ENCODE measurements at places on chromosomes 12 and 14.

- no peak overlapping the region for H3K27ac ChIP-seq
- H3K4me3 ChIP-seq: no peak overlapping the region
- H3K27me3 ChIP-seq: no peaks in the 10 kb centered on the region
- no peaks in the 10 kb centered on the region for H3K4me1 ChIP-seq
Measured at GRCh38 chr12:108457006-108457733, 57.9 kb upstream of the FICD start.

- H3K4me1 ChIP-seq: no peaks in the 10 kb centered on the region
- H3K4me3 ChIP-seq: no peak overlapping the region
- no peaks in the 10 kb centered on the region for H3K36me3 ChIP-seq
- DNase-seq: no peak
Measured at GRCh38 chr12:82757059-82757458, 70.4 kb downstream of the TMTC2 start.

DNA sequence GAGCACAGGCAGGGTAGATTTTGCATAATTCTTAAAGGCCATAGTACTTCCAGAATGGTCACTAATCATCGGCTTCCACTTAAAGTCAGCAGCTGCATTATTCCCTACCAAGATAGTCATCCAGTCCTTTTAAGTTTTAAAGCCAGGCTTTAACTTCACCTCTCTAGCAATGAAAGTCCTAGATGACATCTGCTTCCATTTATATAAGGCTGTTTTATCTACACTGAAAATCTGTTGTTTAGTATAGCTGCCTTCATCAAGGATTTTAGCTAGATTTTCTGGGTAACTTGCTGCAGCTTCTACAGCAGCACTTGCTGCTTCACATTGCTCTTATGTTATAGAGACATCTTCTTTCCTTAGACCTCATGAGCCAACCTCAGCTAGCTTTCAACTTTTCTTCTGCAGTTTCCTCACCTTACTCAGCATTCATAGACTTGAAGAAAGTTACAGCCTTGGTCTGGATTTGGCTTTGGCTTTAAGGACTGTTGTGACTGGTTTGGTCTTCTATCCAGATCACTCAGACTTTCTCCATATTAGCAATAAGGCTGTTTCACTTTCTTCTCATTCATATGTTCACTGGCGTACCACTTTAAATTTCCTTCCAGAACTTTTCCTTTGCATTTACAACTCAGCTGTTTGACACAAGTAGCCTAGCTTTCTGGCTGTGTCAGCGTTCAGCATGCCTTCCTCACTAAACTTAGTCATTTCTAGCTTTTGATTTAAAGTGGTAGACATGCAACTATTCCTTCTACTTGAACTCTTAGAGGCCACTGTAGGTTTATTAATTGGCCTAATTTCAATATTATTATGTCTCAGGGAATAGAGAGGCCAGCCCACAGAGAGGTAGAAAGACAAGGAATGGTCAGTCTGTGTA lies 209.9 kb upstream of the GARIN2 start:
- no peaks in the 10 kb centered on the region for H3K27me3 ChIP-seq
- no peaks in the 10 kb centered on the region for H3K36me3 ChIP-seq
- no peak overlapping the region for H3K4me3 ChIP-seq
- DNase-seq: no peak
- H3K4me1 ChIP-seq: no peaks in the 10 kb centered on the region
- H3K27ac ChIP-seq: no peak overlapping the region

GRCh38 chr12:119693511-119693910 lies 25.6 kb downstream of the PRKAB1 start:
- no peaks in the 10 kb centered on the region for H3K27me3 ChIP-seq
- DNase-seq: no peak
- H3K4me3 ChIP-seq: no peak overlapping the region
- peak overlapping the region; percentile 39 for H3K27ac ChIP-seq

- peak overlapping the region; percentile 69 for H3K27ac ChIP-seq
- DNase-seq: peak; percentile 73
- no peaks in the 10 kb centered on the region for H3K27me3 ChIP-seq
- H3K4me3 ChIP-seq: peak overlapping the region; percentile 81
- peaks cover 20% of the 10 kb centered on the region for H3K4me1 ChIP-seq
Measured at GRCh38 chr14:60651086-60651795, 2.0 kb upstream of the SIX1 start.

- H3K27ac ChIP-seq: no peak overlapping the region
- no peaks in the 10 kb centered on the region for H3K36me3 ChIP-seq
- peaks cover 8% of the 10 kb centered on the region for H3K4me1 ChIP-seq
Measured at GRCh38 chr12:9096563-9097176, 19.0 kb downstream of the A2M start.

DNA sequence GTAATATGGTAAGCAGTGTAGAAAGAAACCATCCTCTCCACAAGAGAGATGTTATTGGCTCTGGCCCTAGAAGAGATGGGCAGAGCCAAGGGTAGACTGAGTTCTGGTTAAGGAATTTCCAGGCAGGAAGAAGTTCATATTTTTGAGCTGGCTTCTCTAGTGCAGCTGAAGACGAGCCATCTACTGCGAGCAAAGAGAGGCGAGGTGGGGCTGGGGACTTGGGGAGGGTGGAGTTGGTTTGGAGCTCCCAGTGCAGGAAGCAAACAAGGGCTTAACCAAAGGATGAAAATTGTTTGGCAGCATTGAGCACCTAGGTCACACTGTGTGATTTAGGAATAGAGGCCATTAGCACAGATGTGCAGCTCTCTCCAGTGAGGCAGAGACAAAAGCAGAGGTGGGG lies 239.6 kb downstream of the ZFP36L1 start:
- H3K27me3 ChIP-seq: no peaks in the 10 kb centered on the region
- H3K27ac ChIP-seq: peak overlapping the region; percentile 100
- H3K4me3 ChIP-seq: peak overlapping the region; percentile 1
- H3K36me3 ChIP-seq: no peaks in the 10 kb centered on the region

GRCh38 chr14:45065956-45066355 lies 18.0 kb upstream of the PRPF39 start:
- no peak for DNase-seq
- no peaks in the 10 kb centered on the region for H3K27me3 ChIP-seq
- no peak overlapping the region for H3K4me3 ChIP-seq
- H3K27ac ChIP-seq: no peak overlapping the region

- H3K4me1 ChIP-seq: peaks cover 6% of the 10 kb centered on the region
- H3K36me3 ChIP-seq: no peaks in the 10 kb centered on the region
- no peak for DNase-seq
Measured at GRCh38 chr14:26286081-26286912, 311.5 kb downstream of the NOVA1 start.

- peaks cover 4% of the 10 kb centered on the region for H3K4me1 ChIP-seq
- H3K27me3 ChIP-seq: no peaks in the 10 kb centered on the region
- no peak for DNase-seq
- no peak overlapping the region for H3K27ac ChIP-seq
- H3K36me3 ChIP-seq: no peaks in the 10 kb centered on the region
- H3K4me3 ChIP-seq: no peak overlapping the region
Measured at GRCh38 chr14:67581643-67582042, 18.4 kb downstream of the PIGH start.

- DNase-seq: no peak
- H3K4me3 ChIP-seq: no peak overlapping the region
- peaks cover 27% of the 10 kb centered on the region for H3K4me1 ChIP-seq
Measured at GRCh38 chr14:85310491-85311272, 219.3 kb upstream of the FLRT2 start.

DNA sequence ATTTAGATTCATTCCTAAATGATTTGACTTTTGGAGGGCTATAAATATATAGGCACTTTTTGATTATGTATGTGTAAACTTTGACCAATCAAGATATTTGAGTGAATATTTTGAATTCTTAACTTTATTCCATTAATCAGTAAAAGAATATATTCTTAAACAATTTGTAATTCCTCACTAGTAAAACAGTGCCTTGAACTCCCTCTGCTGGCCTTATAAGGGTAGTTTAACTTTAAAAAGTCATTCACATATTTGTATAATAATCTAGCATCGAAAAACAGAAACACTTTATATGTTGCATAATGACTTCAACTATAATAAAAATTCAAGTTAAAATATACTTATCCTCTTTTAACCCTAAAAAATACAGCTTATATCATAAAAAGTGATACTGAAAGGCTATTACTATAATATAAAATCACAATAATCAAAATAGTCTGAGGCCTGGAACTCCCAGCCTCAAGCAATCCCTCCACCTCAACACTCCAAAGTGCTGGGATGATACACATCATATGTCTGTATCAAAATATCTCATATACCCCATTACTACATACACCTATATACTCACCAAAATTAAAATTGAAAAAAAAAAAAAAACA lies 31.2 kb downstream of the CCDC59 start:
- H3K27ac ChIP-seq: no peak overlapping the region
- H3K4me1 ChIP-seq: no peaks in the 10 kb centered on the region
- no peak overlapping the region for H3K4me3 ChIP-seq
- H3K36me3 ChIP-seq: no peaks in the 10 kb centered on the region
- DNase-seq: no peak

DNA sequence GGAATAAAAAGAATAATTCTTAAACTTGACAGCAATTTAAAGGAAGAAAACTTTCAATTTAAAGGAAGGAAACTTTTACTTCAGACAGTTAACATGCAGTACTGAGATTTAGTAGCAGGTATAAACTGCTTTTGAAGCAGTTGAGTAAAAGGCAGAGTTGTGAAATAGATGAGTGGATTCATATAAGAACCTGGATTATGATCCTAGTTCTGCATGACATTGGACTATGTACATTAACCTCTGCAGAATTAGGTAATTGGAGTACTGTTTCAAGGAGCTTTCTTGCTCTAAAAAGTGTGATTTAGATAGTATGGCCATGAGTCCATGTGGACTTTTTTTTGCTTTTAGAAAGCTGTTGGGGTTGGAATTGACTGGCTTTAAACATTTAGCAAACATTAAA lies 29.7 kb downstream of the ATP2A2 start:
- H3K36me3 ChIP-seq: peaks cover 54% of the 10 kb centered on the region
- DNase-seq: no peak
- H3K27ac ChIP-seq: no peak overlapping the region
- no peaks in the 10 kb centered on the region for H3K27me3 ChIP-seq

GRCh38 chr12:39935839-39936238 lies 170.0 kb downstream of the SLC2A13 start:
- no peaks in the 10 kb centered on the region for H3K4me1 ChIP-seq
- H3K27ac ChIP-seq: no peak overlapping the region
- no peaks in the 10 kb centered on the region for H3K36me3 ChIP-seq
- no peak overlapping the region for H3K4me3 ChIP-seq

GRCh38 chr12:121560392-121561008 lies 20.3 kb downstream of the KDM2B start:
- DNase-seq: no peak
- H3K4me3 ChIP-seq: no peak overlapping the region
- no peaks in the 10 kb centered on the region for H3K27me3 ChIP-seq
- no peak overlapping the region for H3K27ac ChIP-seq
- no peaks in the 10 kb centered on the region for H3K4me1 ChIP-seq

DNA sequence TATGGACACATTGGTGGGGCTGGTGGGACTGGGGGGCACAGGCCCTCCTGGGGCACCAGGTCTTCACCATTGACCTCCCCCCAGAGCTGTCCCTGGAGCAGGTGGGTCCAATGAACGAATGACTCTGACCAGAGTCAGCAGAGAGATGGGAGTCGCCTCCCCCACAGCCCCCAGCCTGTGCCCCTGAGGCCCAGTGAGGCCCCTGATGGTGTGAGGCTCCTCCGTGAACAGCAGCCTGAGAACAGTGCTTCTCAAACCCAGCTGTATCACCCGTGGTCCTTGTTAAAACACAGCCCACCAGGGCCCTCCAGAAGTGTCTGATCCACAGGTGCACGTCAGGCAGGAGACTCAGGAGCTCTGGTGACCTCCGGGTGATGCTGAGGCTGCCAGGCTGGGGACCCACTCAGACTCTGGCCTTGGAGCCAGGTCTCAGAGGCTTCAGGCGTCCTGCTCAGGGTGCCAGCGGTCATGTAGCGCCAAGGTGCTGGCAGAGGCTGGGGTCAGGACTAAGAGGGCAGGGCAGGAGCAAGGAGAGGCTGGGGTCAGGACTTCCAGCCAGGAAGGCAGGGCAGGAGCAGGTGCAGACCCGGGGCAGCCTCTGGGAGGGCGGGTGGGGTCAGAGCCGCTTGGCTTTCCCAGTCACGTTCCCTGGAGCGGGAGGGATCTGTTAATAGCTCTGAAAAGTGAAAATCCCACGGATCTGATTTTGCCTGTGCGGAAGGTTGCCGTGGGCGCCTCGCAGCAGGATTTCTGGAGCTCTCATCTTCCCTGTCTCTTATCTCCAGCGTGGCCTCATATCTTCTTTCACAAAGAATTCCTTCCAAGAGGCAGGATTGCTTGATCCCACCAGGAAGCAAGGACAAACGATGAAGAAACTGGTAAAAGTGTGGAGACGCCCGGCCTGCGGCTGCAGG lies 35.0 kb downstream of the GALNT9 start:
- H3K4me3 ChIP-seq: no peak overlapping the region
- H3K4me1 ChIP-seq: no peaks in the 10 kb centered on the region
- no peaks in the 10 kb centered on the region for H3K36me3 ChIP-seq

DNA sequence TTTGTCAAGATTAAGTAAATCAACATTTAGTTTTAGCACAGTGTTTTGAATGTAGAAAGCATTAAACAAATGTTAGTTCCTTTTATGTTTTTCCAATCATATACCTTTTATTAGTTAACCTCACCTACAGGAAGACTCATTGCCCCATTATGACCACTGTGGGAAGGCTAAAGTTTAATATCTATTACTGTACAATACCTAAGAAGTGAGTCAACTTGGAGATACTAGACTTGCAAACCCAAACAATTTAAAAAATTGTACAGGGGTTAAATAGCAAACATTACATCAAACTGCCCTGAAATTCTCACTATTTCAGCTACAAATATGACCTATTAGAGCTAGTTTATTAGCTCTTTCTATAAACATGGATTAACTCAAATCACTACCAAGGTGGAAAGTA lies 8.6 kb upstream of the G2E3 start:
- DNase-seq: no peak
- no peak overlapping the region for H3K27ac ChIP-seq
- H3K27me3 ChIP-seq: no peaks in the 10 kb centered on the region

DNA sequence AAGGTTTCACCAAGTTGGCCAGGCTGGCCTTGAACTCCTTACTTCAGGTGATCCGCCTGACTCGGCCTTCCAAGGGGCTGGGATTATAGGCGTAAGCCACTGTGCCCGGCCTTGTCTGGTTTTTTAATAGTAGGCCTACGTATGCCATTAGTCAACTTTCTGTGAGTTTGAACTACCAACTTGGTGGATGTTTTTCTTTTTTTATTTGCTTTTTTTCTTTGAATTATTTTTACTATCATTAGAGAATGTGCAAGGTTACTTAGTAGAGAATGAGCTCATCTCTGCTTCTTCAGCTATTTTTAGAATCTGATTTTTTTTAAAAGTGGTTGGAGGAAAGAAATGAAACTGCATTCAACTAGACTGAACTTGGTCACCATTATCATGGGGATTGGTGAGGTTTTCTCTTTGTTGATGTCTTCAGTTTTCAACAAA lies 51.4 kb downstream of the HMGA2 start:
- H3K4me1 ChIP-seq: peaks cover 18% of the 10 kb centered on the region
- H3K36me3 ChIP-seq: peaks cover 25% of the 10 kb centered on the region
- no peaks in the 10 kb centered on the region for H3K27me3 ChIP-seq
- H3K4me3 ChIP-seq: no peak overlapping the region
- DNase-seq: no peak

- no peak overlapping the region for H3K27ac ChIP-seq
- no peak for DNase-seq
- no peaks in the 10 kb centered on the region for H3K4me1 ChIP-seq
Measured at GRCh38 chr12:77435446-77436091, 370.2 kb upstream of the E2F7 start.
